Endothelial cell of umbilical vein (primary cell): ENCODE measurements at places on chromosomes 5 and 9.

- DNase-seq = no peak
Measured at GRCh38 chr5:135447298-135447929, at the start of gene DCANP1. TSS of gene DCANP1 (minus strand) at chr5:135447348. CDS start at chr5:135447108, 240 bp downstream.

- no peak for DNase-seq
Measured at GRCh38 chr5:57550132-57550531, 67.5 kb upstream of the ACTBL2 start.

- peak; percentile 67 for DNase-seq
Measured at GRCh38 chr9:37466037-37466709, 923 bp upstream of the ZBTB5 start.

DNA sequence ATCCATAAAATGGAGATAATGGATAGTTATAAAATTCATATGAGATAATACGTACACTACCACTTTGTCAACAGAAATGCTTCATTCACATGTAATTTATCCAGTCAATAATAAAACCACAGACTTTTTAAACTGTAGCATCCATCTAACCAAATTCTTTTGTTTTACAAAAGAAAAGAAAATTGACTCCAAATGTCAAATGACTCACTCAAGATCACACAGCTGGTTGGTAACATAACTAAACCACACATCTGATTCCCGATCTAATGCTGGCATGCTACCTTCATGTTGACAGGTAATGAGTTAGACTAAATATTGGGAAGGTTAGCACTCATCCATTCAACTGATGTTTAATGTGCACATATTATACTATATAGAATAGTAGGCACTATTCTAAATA is 4.9 kb downstream of the FRMD3 start:
- no peak for DNase-seq

DNA sequence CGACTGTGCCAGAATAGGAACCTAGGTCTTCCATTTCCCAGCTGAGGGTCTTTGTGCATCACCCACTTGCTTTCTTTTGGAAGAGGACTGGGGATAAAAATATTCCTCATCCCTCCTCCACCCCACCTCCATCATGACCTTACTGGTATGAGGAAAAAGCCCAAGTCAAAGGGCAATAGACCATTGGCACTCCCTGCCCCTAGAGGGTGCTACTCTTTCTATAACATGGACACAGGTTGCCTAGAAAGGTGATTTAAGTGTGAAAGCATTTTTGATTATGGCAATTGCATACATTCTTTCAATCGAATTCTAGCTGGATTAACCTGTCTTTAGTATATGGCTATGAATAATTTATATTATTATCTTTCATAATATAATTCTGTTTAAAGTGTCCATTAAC is 22.8 kb upstream of the ZNF618 start:
- DNase-seq = peak; percentile 8

DNA sequence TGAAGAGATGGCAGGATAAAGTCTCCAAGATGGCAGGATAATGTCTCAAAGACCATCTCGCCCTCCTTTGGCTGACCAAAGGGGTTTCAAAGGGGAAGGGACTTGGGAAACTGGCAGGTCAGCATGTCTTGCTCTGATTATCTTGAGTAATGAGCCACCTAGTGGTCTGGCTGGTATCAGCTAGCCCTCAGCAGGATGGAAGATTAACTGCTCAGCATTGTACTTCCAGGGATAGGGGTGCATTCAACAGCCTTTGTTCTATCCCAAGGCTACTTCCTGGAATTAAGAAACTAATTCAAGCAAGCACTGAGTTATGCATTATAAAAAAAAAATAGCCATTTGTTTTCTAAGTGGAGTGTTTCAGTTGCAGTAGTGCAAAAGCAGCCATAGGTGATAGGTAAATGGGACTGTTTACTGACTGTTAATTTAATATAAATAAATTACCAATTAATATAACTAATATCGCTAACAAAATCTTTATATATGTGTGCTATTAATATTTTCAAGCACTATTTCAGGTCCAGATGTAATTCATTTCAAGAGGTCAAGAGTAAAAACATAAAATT is 555.5 kb downstream of the CDH9 start:
- no peak for DNase-seq

GRCh38 chr5:95712347-95712958 is 18.7 kb upstream of the RHOBTB3 start:
- DNase-seq = peak; percentile 49

- DNase-seq = peak; percentile 12
Measured at GRCh38 chr5:171295299-171295698, 13.7 kb upstream of the TLX3 start.

- no peak for DNase-seq
Measured at GRCh38 chr5:1509346-1510085, 14.2 kb downstream of the LPCAT1 start.

DNA sequence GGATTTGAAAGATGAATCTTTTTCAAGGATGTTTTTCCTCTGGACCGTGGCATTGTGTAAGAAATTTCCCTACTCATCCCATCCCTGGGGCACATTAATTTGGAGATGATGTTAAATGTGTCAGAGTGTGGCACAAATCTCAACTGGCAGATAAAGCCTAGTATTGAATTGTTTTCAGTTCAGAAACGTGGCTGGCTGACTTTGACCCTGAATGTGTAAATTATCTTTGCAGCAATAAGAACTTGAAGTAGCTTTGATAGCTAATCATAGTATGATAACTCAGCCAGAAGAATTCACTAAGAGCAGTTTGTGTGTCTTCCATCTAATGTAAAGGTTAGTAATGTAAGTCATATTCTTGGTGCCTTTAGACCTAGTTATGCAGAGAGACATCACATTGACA is 238.4 kb upstream of the DMRT1 start:
- no peak for DNase-seq

- no peak for DNase-seq
Measured at GRCh38 chr9:78493166-78493742, 196.3 kb downstream of the PSAT1 start.

DNA sequence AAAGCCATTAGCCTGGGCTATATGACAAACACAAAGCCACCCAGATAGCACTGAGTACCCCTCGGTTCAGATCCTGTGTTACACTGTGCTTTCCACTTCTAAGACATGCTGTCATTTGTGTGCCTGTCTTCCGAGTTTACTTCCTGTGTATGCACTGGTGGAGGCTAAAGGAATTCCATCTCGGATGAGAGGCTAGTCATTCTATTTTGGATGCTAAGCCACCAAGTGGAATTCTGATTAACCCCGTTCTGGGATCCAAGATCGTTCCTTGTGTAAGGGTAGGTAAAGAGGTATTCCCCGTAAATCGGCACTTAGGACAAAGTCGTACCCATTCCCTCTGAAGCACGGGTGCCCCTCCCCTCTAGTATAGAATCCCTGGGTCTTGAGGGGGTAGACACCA is 8.7 kb downstream of the PROP1 start:
- DNase-seq = no peak

DNA sequence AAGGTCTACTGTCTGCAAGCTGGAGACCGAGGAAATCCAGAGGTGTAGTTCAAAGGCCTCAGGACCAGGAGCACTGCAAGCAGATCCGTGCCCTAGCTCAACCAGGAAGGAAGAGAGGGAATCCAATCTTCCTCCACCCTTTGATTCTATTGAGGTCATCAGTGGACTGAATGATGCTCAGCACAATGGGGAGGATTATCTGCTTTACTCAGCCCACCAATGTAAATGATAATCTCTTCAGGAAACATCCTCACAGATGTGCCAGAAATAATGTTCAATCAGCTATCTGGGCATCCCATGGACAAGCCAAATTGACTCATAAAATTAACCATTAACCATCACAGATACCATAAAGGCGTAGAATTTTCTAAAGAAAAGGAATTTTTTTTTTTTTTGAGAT is 92.0 kb downstream of the BASP1 start:
- no peak for DNase-seq

DNA sequence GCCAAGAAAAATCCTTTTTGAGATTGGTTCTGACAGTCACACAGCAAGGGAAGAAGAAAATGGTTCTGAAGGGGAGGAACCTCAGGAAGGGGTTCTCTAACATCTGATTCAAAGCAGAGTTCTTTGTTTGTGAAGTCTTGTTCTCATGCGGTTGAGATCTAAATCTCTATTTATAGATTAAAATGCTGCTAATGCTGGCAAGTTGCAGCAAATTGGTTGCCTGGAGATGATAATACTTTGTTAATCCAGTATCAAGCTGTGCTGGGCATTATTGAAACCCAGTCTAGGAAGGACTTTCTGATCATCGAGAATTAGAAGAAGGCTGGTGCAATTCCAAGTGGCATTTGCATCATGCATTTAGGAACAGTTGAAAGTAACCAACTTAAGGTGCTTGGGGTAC is 34.0 kb upstream of the SLC28A3 start:
- no peak for DNase-seq

GRCh38 chr5:178486239-178486641 is 104.0 kb downstream of the COL23A1 start:
- DNase-seq = no peak

DNA sequence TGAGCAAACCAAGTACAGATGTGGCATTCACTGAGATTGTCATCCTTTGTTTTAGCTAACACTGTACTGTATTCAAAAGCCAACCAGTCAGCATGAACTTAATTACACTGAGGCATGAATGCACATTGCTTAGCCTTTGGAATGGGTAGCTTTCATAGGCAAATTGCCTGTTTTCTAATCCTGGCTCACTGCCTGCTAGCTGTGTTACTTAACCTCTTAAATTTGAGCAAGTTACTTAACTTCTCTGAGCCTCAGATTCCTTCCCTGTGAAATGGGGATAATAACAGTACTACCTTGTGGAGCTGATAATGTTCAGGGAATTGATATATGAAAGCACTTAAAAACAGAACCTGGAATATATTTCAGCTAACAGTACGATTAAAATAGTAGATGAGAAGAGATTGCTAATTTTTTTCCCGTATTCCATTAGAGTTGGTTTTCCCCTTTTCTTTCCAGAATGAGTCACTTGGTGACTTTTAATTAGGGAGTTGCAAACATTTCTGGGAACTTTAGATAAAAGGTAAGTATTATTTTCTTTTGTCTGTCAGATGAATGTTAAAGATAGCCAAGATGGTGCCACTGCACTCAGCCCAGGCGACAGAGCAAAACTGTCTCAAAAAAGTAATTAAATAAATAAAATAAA is 43.9 kb downstream of the ARRDC3 start:
- DNase-seq = peak; percentile 54

DNA sequence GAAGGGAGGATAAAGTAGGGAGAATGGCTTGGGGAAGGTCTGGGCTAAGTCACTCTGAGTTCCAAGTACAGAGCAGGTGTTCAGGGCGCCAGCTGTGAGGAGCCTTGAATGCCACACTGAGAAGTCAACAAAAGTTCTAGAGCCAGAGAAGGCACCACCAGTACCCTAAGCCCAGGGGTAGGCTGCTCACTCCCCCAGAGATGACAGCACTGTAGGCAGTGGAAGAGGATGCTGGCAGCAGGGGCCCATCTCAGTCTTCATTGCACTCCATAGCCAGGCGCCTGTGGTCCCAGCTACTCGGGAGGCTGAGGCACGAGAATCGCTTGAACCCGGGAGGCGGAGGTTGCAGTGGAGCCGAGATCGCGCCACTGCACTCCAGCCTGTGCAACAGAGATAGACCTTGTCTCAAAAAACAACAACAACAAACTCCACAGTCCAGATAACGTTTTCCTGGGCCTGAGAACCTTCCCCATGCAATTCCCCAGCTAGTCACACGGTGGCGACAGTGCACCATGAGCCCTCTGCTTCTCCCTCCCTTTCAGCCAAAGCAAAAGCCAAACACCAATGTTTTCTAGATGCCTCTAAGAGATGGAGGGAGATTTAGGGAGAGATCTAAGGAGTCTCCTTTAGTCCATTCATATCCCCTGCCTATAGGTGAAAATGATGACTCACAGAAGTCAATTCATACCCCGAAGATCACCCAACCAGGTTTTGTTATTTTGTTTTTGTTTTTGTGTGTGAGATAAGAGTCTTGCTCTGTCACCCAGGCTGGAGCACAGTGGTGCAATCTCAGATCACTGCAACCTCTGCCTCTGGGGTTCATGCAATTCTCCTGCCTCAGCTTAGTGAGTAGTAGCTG is 19.8 kb upstream of the NSD1 start:
- DNase-seq = peak; percentile 78

GRCh38 chr9:136762915-136763648 is 1.2 kb downstream of the LCN15 start:
- peak; percentile 29 for DNase-seq

DNA sequence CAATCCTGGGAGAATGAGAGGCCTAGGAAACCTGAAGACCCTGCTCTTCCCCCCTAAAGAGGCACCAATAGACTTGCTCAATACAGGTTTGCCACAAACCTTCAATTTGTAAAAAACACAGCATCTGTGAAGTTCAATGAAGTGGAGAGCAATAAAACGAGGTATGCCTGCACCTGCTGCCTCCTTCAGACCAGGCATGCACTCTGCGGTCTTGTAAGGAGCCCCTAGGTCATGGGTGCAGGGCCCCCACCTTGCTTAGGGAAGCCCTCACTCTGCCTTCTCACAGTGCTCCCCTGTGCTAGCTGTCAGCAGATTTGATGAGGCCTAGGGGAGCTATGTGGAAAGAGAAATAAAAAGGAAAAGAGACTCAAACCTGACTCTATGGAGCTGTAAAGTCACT is 72.1 kb upstream of the GALNT10 start:
- DNase-seq = no peak

DNA sequence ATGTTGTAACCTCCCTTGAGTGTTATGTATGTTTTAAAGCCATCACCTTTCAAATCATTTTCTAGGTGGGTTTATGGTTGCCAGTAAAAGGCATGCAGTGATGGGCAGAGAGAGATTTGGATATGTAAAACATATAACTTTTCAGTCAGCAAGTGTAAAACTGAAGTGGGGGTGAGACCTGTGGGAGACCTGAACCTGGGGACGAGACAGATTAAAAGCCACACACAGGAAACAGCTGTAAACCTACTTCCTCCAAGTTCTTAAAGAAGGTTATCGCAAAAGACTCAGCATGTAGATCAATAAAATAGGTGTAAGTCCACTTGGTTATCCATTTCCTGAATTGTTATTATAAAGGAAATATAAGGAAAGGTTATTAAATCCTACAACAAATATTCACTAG is 76.6 kb downstream of the YIPF5 start:
- DNase-seq = no peak

DNA sequence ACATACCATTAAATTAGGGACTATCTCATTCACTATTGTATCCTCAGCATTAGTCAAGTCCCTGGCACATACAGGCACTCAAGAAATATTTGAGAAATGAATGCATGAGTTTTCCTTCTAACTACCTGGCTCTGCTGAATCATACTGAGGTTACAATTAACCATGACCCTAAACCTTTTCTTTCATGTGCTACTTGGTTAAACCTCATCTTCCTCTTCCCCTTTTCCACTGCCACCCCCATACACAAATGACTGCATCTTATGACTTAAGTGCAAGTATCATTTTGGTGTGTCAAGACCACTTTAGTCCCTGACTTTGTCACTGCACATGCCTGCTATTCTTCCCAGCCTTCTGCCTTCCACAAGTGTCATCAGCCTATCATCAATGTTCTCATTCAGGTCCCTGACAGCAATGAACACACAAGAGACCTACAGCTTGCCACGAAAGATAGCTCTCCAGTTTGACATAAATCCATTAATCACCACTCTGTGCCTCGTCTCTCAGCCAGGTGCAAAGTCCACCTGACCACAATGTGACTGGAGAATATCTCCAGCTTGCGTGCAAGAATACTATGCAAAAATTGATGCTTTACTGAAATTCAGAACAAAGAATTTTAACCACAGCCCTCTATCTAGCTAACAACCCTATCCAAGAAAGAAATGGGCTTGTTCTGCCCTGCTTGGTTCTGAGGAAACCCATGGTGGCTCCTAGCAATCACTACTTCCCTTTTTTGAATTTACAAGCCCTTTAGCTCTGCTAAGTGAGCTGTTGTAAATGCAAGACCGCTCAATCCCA is 74.5 kb downstream of the MAPKAP1 start:
- peak; percentile 16 for DNase-seq

- no peak for DNase-seq
Measured at GRCh38 chr5:158069838-158070237, 210.9 kb upstream of the CLINT1 start.
